Pulmonary artery endothelial cell (primary cell): ENCODE measurements at places on chromosomes 6 and 20. TPM values are rescaled to one million over a fixed set of nuclear protein-coding genes. Genes with fewer than 3 reads are reported as not detected.

- peak; percentile 78 for DNase-seq
Observed at GRCh38 chr6:34934516-34934915, 45.5 kb downstream of the ANKS1A start.

GRCh38 chr6:80126657-80127345, 20.3 kb downstream of the BCKDHB start:
- no peak for DNase-seq

DNA sequence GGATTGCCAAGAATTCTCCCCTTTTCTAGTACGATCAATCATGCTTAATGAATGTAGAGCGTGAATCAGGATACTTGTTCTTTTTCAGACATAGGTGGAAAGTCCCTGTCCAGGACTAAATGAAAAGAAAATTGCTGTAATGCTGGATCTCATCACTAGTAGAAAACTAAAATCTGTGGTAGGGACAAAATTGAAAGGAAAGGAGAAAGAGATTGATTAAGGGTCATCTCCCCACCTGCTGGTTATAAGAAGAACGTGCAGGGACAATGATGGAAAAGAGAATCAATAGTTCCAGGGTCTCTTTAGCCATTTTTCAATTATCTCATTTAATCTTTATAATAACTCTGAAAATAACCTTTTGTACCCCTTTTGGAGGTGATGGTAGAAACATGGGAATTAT, 18.7 kb upstream of the HLA-DRB1 start:
- DNase-seq = no peak

GRCh38 chr20:63483834-63484233, 11.4 kb upstream of the KCNQ2 start:
- DNase-seq = no peak

DNA sequence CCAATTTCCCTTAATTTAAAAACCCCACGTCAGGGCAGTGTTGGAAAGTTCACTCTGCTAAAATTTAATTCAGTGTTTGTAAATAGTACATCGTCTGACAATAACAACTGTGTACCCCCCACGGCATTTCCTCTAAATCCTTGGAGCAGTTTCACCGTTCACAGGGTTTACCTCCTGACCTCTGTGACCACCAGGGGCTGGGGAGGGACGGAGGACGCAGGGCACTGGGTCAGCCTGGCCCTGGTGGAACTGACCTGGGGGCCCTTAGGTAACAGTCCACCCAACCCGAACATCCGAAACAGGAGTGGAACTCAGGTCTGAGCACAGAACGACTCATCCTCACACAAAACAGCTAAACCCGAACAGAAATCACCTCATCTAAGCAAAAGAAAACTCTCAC, 2.1 kb downstream of the ZBTB46 start:
- no peak for DNase-seq

DNA sequence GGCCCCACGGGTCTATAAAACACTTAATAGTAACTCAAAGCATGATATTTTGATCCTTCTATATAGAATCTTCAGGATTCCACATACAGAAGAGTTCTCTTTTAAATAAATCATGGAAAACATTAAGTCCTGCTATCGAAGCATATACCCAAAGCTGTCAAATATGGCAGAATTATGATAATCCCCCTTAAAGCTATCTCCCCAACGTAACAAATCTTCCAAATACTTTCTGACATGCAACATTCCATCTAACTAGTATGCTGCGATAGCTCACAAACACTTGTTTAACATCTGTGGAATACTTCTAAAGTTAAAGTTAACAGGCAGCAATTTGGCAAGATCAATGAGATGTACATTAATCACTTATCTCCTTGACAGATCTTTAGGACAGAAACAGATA, 371.0 kb upstream of the RUNX2 start:
- DNase-seq = no peak

DNA sequence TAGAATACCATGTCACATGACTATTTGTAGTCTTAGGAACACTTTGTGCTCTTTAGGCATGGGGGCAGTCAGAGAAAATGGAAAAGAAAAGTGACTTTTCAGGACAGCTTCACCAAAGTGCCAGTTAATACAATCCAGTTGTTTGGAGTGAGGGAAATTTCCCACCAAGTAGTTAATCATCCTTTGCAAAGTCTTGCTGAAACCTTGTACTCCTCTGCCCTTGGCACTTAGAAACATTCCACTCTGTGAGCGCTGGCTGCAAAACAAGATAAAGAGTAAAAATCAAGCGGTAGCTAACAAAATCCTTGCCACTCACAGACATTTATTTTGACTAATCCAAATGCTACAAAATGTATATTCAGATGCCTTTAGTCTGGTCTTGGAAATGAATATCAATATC, 229.2 kb upstream of the HSF2 start:
- no peak for DNase-seq

- peak; percentile 40 for DNase-seq
Observed at GRCh38 chr20:37901654-37902503, 1.0 kb upstream of the VSTM2L start.

DNA sequence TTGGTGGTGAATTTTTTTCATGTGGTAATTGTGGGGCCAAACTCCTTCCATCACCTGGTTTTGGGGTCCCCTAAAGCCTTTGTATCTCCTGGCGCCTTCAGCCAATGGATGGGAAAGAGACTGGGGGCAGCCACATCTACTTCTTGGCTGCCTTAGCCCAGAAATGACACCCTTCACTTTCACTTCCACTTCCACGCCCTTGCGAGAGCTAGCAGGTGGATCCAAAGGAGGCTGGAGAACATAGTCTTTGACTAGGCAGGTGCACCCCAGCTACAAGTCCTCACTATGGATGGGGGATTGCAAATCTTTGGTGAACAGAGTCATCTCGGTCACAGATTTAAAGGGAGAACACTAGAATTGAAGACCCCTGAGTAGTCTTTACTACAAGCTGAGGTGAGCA, 70.8 kb downstream of the NDUFAF5 start:
- no peak for DNase-seq

GRCh38 chr6:77686931-77687330, 34.1 kb downstream of the MEI4 start:
- no peak for DNase-seq

GRCh38 chr6:157151989-157152388, 171.3 kb downstream of the TMEM242 start:
- no peak for DNase-seq

- no peak for DNase-seq
Observed at GRCh38 chr6:151482290-151482689, 11.5 kb upstream of the CCDC170 start.

GRCh38 chr20:49989234-49990065, 6.7 kb downstream of the SNAI1 start:
- DNase-seq = no peak

DNA sequence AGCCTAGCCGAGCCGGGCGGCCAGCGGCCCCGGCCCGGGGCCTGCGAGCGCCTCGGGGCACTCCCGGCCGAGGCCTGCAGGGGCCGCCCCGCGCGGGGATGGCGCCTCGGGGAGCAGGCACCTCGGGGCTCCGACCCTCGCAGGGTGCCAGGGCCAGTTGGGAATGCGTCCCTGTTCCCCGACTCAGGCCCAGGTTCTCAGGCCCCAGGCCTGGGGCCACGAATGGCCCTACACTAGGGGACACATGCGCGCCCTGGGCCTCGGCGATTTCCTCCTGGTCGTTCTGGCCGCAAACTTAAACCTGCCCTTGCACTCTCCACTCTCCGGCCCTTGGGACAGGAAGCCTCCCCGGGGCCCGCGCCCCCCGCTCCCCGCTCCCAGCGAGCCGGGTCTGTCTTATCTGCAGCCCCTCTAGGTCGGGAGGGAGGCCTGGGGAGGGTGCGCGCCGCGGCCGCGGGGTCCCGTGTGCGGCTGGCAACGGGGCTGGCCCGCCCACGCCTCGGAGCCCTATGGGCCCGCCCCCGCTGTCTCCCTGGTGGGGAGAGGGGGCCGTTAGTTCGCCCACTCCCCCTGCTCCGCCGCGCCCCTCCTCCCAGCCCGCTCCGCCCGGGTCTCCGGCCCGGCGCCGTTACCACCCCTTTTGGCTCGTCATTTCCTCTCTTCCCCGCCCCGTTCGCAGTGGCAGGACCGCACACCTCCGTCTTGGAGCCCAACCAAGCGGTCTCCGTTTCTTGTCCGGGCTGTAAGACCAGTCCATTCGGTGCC, 611 bp downstream of the NFYA start:
- DNase-seq = peak; percentile 52

DNA sequence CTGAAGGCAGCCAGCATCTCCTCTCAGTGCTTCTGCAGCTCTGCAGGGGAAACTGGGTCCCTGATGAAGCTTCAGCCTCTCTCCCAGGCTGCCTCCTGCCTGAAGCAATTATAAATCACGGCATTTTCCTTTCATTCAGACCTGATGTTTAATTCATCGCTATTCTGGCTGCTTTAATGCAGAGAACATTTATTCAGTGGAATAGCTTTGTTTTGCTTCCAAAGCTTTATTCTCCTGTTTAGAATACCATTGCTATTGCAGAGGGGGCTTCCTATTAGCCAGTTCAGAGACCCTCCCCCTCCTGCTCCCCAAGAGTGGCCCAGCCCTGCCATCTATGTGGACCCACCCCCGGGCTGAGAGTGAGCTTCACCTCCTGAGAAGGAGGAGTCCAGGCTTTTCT, 255.6 kb downstream of the LRFN2 start:
- DNase-seq = no peak

- no peak for DNase-seq
Observed at GRCh38 chr20:13817342-13817741, 32.5 kb downstream of the NDUFAF5 start.

- DNase-seq = no peak
Observed at GRCh38 chr20:50673466-50674137, 17.7 kb downstream of the RIPOR3 start.

DNA sequence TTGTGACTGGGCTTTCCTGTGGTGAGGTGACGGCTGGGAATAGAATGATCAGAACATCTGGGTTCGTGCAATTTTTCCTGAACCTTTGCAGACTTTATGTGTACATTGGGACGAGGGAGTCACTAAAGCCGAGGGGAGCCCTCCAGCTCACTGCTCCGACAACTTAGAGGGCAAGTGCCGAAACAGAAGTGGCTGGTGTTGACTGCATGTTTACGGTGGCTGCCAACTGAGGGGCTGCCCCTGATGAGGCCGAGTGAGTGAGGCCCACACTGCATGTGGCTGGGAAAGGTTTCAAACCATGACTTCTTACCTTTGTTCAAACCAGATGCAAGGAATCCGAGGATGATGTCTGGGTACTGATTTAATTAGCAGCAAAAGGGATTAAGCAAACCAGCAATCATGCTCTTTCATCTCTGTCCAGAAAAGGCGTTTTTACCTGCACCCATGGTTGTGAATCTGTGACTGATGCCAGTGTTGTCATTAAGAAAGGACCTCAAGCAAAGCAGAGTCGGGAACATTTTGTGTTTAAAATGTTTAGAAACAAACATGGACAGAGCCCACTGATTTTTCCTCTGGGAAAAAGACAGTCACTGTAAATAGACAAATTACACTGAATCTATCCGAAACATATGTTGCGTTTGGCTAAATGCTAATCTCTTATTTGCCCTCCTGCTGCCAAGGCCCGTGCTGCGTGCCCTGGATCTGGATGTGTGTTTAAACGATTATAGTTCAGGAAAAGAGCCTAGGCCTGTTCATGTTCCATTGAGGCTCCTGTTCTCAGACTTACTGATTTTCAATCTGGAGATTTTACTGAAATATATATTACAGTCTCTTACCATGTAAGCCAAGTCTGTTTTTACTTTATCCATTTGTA, 105.1 kb downstream of the UST start:
- no peak for DNase-seq

DNA sequence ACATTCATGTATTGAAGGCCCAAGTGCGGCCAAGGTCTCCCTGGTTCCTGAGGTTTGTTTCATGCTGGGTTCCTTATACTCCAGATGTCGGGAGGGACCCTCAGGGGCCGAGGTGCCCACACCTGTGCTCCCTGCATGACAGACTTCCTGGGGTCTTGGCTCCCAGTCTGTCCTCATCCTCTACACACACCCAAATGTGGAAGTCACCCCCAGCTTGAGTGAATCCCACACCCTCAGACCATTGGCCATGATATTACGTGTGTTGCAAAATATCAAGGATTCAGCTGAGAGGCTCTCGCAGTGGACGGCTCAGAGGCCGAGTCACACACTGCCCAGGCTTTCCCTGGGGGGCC, 82.2 kb upstream of the DUSP22 start:
- no peak for DNase-seq

GRCh38 chr6:72748759-72749158, 126.9 kb downstream of the KCNQ5 start:
- no peak for DNase-seq

DNA sequence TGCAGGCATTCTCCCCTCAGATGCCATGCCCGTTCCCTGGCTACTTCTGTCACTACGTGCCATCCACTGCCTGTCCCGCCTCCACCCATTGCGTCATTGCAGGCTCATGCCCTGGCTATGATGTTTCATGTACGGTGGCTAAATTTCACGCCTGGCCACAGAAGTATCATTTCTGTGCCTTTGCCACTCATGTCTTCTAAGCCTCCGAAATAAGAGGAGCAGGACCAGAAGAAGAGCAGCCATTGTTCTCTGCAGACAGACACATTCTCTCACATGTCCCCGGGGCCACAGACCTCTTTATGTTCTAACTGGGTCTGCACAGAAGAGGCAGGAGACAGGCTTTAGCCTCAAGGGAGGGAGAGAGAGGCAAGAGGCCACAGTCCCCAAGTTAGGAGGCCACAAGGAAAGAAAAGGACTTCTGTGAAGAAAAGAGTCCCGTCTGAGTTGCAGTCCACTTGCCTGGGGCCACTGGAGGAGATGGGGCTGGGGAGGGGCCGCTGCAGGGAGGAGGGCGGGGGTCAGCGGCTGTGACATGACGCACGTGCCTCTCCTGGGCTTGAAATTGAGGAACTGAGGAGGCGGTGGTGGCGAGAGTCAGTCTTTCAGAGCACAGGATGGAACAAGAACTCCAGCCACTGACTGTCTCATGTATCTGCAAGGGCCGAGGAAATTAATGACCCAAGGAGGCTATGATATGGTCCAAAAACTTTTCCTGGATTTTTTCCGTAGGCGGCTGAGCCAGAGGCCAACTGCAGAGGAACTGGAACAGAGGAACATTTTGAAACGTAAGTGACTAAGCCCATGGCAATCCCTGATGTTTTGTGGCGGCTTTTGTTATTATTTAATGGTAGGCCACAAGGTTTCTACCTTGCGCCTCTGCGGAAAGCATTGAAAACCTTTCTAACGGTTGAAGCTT, 55.9 kb downstream of the TBC1D7 start:
- DNase-seq = no peak

GRCh38 chr6:45709781-45710220, 305.9 kb downstream of the CLIC5 start:
- no peak for DNase-seq

- DNase-seq = no peak
Observed at GRCh38 chr6:4611429-4612129, 164.6 kb upstream of the CDYL start.

GRCh38 chr6:64920257-64920656, 786.8 kb downstream of the EYS start:
- no peak for DNase-seq

The TCF15 gene
- 0.07 and 0.18 TPM in 2 replicates for total RNA-seq

The TMEM244 gene
- total RNA-seq = not detected in 2 replicates

The GGT7 gene
- 1.8 and 2.3 TPM in 2 replicates for total RNA-seq

The GJA1 gene
- total RNA-seq = 313 and 605 TPM in 2 replicates

The PM20D2 gene
- total RNA-seq = 14.3 and 23.2 TPM in 2 replicates

The HLA-DQA2 gene
- total RNA-seq = not detected in 2 replicates

The CLVS2 gene
- not detected in 2 replicates for total RNA-seq

The BANF2 gene
- total RNA-seq = not detected in 2 replicates

The KCTD20 gene
- total RNA-seq = 79.6 and 81.6 TPM in 2 replicates

The PKIG gene
- 179 and 326 TPM in 2 replicates for total RNA-seq

The SYTL3 gene
- total RNA-seq = 0.92 and 1.3 TPM in 2 replicates

The SDC4 gene
- total RNA-seq = 24.6 and 32.4 TPM in 2 replicates

The NKX2-4 gene
- total RNA-seq = not detected in 2 replicates
